RPMI7951 (cell line): ENCODE measurements at places on chromosomes 7 and 10. TPM values are rescaled to one million over a fixed set of nuclear protein-coding genes. Genes with fewer than 3 reads are reported as not detected.

- no peak for DNase-seq
Observed at GRCh38 chr7:118045629-118046028, 138.3 kb upstream of the LSM8 start.

Gene FOXL3
- not detected in 2 replicates for total RNA-seq

Gene PKD1L1
- total RNA-seq, result 0.10 and 0.12 TPM in 2 replicates

Gene INHBA
- total RNA-seq, result 23.0 and 26.4 TPM in 2 replicates

DNA sequence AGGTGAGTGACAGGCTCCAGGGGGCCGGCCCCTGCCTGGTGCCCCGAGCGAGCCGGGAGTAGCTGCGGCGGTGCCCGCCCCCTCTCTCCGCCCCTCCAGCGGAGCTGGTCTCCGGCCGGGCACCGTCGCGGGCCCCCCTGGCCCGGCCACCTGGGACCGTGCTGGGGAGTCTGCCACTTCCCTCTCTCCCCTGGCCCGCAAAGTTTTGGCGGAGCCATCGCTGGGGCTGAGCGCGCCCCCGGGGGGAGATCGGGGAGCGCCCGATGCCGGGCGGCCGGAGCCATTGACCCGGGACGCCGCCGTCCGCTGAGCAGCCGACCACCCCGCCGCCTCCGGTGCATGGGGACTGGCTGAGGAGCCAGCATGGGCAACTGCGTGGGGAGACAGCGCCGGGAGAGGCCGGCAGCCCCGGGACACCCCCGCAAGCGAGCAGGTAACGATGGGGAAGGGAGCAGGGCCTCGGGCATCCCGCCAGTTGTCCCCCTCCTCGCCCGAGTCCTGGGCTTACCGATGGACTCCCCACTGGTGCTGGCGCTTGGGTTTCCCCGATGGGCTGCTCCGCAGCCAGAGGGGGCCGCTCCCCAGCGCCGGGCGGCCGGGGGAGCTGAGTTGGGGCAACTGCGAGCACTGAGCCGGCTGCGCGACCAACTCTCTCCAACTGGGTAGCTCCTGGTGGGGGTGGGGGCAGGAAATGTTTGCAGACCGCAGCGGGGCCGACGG lies at the start of gene UBTD1:
Gene UBTD1, plus strand, starts transcription at position 84 of the 720 bp plus-strand sequence. Its CDS starts 280 bp downstream, at position 364.
- peak; percentile 50 for DNase-seq

Gene RAMP3
- total RNA-seq, result 0.78 and 0.84 TPM in 2 replicates

- no peak for DNase-seq
Observed at GRCh38 chr10:130854151-130854550, 457.4 kb downstream of the TCERG1L start.

Gene SLC13A1
- not detected in 2 replicates for total RNA-seq

DNA sequence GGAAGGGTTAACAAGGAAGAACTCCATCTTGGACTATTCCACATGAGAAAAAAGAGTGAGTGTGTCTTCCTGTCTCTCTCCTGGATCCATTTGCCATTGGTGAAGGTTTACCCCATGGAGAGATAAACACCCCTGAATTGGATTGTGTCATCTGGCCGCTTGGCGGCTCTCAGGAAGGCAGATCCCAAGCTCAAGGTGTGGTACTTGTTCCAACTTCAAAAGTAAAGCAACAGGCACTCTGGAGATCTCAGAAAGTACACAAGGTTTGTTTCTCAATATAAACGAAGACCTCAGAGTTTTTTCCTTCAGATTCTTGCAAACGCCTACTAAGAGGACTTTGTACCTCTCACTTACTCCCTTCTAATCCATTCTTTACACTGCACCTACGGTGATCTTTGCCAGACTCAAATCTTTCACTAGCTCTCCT lies 116.7 kb downstream of the REEP3 start:
- DNase-seq, result no peak

GRCh38 chr10:60977161-60978122 lies 33.5 kb upstream of the RHOBTB1 start:
- DNase-seq, result no peak

GRCh38 chr10:113920875-113921274 lies 66.4 kb downstream of the NHLRC2 start:
- DNase-seq, result no peak

GRCh38 chr10:22723783-22724182 lies 9.4 kb upstream of the PIP4K2A start:
- DNase-seq, result no peak

Gene CFAP69
- total RNA-seq, result 2.1 and 4.2 TPM in 2 replicates

GRCh38 chr10:31138026-31138553 lies 106.4 kb upstream of the ZNF438 start:
- DNase-seq, result no peak

DNA sequence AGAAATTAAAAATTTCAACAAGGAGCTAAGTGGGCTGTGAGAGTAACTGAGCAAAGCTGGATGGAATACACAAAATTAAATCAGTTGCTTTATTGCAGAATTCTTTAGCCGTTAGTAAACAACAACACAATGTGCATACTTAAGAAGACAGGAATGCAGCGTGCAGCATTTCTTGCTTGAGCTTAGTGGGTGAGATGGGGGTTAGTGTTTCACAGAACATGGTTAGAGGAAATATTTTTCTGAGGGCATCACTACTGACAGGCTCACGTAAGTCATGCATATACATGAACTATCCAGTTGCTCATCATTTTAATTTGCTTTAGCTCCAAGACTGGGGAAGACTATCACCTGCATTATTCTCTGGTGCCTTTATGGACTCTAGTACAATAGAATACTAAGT lies 80.8 kb downstream of the CD36 start:
- DNase-seq, result peak; percentile 45
